Esophagus muscularis mucosa (tissue), 4 donors: ENCODE measurements at places on chromosomes 3 and 15. TPM values are rescaled to one million over a fixed set of nuclear protein-coding genes. Genes with fewer than 3 reads are reported as not detected.

- DNase-seq = no peak
Observed at GRCh38 chr3:191696348-191696747, 235.4 kb downstream of the PYDC2 start.

GRCh38 chr3:58779934-58780333 lies 113.4 kb upstream of the FAM3D start:
- DNase-seq = no peak

GRCh38 chr15:77418966-77419835 lies 703 bp downstream of the PEAK1 start:
- no peak for DNase-seq

Gene TRIM71
- total RNA-seq = not detected

Gene OR5AC2
- total RNA-seq = not detected

Gene GOLGA8G
- total RNA-seq = not detected

Gene BCL6
- 108 TPM for total RNA-seq

Gene CCDC14
- 30.3 TPM for total RNA-seq

- DNase-seq = no peak
Observed at GRCh38 chr15:74196175-74196574, 6.4 kb downstream of the STRA6 start.

DNA sequence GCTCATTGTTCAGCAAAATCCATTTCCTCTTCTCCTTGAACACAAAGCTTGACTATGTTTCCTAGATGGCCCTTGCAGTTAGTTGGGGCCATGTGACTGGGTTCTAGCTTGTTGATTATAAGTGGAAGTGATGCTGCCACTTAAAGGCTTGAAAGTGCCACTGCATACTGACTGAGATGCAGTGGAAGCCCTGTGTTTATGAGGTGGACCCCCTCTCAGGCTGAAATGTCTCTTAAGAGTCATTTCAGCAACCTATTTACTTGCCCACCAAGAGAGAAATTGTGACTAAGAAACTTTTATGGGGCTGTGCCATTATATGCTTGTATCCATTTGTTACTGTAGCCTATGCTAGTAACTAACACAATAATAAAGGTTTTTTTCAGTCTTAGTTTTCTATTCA lies 8.4 kb upstream of the ANP32A start:
- DNase-seq = no peak

Gene EXD1
- total RNA-seq = not detected

Gene FBXL2
- total RNA-seq = 5.4 TPM

DNA sequence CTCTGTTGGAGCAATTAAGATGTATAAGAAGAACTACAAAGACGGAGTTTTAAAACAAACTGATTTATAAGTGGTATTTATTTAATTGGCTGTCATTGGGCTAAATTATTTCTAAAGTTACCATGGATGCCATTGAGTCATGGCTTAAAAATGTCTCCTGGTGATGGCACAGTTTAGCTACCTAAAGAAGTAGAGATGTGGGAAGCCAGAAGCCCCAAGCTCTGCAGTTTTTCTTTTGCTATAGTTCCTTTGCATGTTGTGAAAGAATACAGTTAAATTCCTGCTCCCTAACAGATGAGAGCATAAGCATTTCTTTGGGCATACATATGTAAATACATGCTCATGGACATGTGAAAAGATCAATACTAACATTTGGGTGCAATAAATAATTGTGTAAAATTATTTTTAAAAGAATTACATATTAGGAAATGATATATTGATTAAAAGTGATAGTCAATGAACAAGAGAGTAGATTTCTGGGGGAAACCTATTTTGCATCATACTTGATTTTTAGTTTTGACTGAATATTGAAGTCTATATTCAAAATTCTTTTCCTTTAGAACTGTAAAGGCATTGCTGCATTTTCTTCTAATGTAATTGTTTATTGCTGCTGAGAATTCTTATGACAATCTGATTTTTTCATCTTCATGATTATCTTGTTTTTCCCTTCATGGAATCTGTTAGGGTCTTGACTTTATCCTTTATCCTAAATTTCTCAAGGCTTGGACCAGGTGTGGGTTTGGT lies 2.1 kb downstream of the OPA1 start:
- no peak for DNase-seq

- no peak for DNase-seq
Observed at GRCh38 chr3:61983479-61983878, 389.9 kb downstream of the FEZF2 start.

Gene KCNMB3
- total RNA-seq = 1.3 TPM

DNA sequence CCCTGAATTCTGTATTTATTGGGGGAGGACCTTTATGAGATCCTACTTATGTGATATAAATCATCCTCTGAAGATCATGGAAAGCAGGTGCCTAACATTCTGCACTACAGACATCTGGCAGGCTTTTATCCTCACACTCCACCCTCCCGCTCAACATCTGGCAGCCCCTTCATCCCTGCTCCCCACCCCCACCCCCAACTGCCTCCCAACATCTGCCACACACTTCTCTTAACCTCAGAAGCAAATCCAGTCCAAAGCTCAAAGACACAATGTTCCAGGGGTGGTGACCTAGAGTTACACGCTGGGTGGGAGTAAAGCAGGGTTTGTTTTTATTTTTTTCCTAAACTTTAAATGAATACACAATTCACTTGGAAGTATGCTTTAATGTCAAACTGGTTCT lies 184.5 kb upstream of the ATP11B start:
- DNase-seq = no peak

- DNase-seq = no peak
Observed at GRCh38 chr15:63157891-63158431, 684 bp upstream of the RPS27L start.

Gene TRPM1
- not detected for total RNA-seq

Gene QARS1
- total RNA-seq = 229 TPM

DNA sequence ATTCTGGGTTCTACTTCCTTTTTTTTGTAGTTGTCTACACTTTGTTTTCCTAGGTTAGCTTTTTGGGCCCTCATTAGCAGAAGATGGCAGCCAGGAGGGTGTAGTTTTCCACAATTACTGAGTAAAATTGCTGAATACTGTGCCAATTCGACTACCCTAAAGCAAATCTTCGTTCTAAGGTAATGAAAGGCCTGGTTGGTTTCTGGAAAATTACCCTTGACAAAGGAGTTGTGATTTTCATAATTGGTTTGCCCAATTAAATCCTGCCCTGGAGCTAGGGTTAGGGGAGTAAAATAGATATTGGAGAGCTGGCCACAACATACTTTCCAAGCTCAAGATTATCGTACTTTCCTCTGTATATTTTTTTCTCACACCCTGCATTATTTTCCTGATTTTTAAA lies 293.0 kb downstream of the OXSM start:
- no peak for DNase-seq

DNA sequence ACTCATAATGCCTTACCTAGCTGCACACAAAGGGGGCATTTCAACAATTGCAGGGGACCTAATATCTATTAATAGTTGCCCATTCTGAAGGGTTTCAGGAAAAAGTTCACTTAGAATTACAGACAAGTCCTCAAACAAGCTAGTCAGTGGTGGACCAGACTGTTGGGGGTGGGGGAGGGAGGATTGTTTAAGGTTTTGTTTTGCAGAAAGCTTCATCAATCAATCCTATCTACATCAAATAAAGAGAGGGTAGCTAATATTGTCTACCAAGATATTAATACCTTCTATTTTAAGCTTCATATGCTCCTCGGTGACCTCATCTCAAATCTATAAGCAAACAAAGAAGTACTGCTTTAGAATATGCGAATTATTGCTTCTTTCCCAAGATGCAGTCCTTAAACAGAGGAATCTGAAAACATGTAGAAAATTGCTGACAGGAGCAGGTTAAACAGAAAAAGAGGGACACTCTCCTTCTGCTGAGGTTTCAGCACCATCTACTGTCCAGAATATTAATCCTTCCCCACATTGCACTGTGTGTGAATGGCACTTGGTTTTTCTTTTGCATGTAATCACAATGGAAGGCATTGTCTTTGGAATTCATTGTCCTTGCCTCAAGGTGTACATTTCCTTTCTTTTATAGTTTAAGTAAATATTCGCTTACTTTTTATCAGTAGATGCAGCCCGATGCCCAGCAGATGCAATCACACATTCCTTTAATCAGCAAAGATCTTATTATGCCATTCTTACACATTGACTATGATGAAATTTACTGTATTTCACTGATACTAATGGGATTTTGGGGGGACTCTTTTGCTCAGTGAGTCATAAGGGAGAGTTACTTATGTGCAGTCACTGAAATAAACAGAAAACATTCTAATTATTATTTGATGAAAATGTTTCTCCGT lies 94.7 kb downstream of the IL5RA start:
- DNase-seq = no peak

Gene PLA2G4D
- not detected for total RNA-seq

Gene ZDHHC23
- total RNA-seq = 5.2 TPM

DNA sequence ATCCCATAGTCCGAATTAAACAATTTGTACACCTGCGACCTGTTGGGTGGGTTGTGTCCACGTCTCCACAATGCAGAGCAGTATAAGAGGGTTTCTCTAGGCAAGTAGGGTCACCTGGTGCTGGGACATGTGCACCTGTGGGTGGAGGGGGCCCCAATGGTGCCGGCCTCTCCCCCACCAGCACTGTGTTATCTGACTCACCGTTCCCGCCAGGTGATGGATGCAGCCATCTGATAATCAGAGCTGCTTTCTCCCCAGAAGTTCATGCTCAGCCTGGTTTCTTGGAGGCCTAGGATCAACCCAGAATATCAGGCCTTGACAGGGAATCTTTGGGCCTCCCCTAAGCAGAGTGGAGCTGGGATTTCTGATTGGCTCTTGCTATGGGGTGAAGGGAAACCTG lies 86.0 kb downstream of the DNAJB8 start:
- no peak for DNase-seq

DNA sequence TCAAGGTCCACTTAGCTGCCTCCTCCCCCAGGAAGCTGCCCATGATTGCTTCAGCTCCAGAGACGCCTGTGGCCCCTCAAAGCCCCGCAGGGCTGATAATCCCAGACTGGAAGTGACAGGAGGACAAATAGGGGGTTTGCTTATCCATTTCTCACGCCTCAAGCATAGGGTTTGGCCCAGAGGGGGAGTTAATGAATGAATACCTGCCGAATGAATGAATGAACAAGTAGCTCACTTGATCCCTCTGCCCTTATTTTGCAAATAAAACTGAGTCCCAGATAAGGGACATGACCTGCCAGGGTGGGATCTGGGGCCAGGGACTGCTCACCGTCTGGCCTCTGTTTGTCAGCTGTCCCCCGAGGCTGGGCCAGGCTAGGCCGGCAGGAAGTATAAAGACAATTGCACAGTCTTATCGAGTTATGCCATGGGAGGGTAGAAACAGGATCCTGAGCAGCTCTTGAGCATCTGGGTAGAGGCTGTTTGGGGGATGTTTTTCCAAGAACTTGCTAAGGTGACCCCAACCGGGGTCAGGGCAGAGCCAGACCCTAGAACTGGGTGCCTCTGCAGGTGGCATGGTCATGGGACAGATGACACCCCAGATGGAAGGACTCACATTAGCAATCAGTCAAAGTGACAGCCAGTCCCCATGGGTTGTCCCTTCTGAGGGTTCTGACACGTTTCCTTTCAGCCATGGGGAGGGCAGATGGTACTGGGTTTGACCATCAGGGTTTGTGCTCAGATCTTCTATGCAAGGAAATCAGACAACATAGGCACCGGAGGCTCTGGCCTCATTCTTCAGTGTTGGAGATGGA lies 45.0 kb downstream of the IQSEC1 start:
- no peak for DNase-seq

DNA sequence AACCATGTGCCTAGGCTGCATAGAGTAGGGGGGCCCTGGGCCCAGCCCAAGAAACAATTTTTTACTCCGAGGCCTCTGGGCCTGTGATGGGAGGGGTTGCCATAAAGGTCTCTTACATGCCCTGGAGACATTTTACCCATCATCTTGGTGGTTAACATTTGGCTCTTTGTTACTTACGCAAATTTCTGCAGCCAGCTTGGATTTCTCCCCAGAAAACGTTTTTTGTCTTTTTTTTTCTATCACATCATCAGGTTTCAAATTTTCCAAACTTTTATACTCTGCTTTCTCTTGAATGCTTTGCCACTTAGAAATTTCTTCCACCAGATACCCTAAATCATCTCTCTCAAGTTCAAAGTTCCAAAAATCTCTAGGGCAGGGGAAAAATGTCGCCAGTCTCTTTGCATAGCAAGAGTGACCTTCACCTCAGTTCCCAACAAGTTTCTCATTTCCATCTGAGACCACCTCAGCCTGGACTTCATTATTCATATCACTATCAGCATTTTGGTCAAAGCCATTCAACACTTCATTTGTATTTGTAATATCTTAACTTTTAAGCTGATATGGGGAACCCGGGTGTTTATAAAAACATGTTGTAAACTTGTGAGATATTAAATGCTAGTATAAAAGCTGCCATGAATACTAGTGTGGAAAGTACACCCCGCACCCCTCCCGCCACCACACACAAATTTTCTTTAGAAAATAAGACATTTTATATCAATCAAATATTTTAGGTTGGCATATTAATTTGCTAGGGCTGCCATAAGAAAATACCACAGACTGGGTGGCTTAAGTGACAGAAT lies 56.0 kb upstream of the PLSCR4 start:
- DNase-seq = no peak

DNA sequence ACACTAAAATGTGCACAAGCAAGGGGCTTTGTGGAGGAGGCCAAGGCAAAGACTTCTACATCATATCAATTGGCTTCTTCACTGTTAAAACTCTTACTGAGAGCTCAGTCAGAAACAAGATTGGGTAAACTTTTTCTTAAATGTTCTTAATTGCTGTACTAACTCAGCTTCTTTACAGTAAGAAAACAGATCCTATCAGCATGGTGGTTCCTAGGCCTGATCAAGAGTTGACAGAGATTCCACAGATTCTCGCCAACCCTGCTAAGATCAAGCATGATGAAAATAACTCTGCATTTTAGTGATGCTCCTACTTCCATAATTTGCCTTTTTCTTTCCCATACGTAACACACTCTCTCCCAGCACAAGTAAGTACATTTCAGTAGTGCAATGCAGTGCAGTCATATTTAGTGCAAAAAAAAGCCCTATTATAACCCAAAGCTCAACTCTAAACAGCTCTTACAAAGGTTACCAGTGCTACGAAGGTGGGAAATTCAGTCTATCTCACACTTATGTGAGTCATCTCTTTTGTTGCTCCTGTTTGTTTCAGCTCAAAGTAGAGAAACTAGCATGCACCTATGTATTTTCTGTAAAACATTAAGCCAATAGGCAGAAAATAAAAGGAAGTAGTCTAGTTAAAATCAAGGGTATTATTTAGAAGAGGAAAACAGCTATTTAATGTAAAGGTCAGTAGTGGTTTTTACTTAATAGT lies 29.9 kb downstream of the TIGIT start:
- no peak for DNase-seq

GRCh38 chr3:178705925-178706324 lies 169.7 kb downstream of the KCNMB2 start:
- no peak for DNase-seq

Gene CCDC54
- total RNA-seq = not detected

Gene SCAMP5
- total RNA-seq = 3.8 TPM

Gene CHRNB4
- 0.26 TPM for total RNA-seq

Gene GRAMD1C
- total RNA-seq = 2.7 TPM
